ENCODE measurements at places on chromosomes 4 and X.

DNA sequence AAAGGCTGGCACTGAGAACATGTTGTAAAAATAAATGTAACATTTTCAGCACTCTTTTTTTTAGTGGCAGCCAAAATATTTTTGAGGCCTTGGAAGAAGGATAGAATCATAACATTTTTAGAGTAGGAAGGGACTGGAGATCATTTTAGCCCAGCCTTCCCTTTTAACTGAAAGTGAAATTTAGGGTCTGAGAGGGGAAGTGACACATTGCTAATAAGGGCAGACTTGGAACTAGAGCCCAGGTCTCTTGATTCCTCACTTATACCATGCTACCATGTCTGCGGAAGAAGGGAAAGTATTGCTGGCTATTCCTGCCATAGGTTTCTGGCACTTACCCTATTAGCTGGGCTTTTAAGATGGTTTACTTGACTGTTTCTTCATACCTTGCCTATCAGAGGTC lies 4.8 kb downstream of the WDR44 start:
- DNase-seq, result no peak

GRCh38 chr4:113637363-113637762 lies 124.2 kb downstream of the CAMK2D start:
- no peak for DNase-seq

- no peak for DNase-seq
Observed at GRCh38 chrX:115232933-115233496, 881 bp downstream of the LRCH2 start.

- DNase-seq, result no peak
Observed at GRCh38 chr4:7821245-7822136, 118.2 kb downstream of the AFAP1 start.

- DNase-seq, result no peak
Observed at GRCh38 chr4:74161666-74162450, 3.9 kb downstream of the MTHFD2L start.

DNA sequence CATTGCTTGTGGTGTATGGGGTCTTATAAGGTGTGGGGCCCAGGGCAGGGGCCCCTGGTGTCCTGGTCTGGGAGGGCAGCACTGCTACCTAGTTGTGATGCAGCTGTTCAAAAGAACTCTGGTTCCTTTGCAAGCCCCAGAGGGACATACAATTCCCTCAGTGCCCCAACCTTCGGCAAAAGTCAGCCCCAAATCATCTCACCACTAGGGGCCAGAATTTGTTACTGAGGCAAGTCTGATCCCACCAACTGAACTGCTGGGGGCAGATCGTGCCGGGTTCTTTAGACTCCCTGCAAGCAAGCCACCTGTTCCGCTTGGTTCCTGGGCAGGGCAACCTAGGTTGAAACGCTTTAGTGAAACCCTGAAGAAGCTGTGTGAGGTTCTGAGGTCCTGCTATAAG lies 180.1 kb upstream of the S100G start:
- no peak for DNase-seq

DNA sequence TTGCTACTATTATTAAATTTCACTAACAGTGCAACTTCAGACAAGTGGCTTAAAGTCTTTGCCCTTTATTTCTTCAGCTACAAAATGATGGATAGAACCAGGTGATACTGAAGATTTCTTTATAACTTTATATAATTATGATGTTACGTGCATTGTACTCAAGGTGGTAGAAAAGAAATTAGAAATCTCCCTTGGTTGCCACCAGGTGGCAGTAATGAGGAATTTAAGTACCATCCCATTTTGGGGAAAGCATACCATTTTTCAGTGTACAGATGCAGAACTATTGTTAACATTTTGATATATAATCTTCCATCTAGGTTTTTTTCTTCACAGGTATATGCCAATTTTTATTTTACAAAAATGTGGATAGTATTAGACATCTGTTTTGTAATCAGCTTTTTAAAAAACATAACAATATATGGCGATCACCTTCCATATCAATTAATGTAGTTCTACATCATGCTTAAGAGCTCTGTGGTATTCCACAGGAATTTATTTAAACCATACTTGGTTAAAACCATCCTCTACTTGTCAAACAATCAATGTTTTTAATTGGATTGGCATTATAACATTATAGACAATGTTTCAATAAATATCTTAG lies 37.7 kb upstream of the RAB33B start:
- no peak for DNase-seq

DNA sequence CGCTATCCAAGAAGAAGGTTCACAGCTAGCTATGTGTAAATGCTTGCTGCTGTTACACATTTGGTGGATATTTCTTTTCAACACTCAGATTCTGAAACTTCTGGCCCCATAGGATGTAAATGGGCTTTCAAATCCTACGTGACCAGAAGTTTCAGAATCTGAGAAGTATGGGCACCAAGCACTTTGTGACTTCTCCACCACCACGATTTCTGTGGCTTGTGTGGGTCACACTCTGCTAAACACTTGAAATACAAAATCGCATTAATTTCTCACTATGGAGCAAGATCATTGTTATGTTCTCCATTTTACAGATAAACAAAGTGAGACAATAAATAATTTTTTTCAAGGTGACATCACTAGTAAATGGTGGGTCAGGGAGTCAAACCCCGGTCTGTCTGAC lies 259.4 kb upstream of the JADE1 start:
- no peak for DNase-seq

DNA sequence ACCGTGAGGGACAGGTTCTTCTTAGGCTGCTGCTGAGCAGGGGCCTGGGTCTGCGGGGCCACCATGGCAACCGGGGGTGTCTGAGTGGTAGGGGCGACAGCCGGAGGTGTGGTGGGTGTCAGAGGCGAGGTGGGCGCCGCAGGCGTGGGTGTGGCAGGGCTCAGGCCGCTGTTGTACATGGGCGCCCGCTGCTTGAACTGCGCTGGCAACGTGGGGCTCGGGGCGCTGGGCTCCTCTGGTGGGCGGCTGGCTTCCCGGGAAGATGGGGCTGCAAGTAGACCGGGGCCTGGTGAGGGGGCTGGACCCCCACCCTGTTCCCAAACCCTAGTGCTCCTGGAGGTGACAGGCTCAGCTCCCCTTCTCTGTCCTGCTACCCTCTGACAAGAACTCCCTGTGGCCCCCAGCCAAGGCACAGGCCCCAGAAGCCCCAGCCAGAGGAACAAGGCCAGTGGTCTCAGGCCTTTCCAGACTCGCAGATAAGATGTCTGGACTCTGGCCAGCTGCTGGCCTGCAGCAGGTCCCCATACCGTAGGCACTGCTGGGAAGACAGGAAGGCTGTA lies 24.8 kb downstream of the NELFA start:
- no peak for DNase-seq

GRCh38 chr4:108851366-108851765 lies 88.5 kb upstream of the ETNPPL start:
- DNase-seq, result no peak

GRCh38 chr4:39976945-39977488 lies 694 bp downstream of the PDS5A start:
- peak; percentile 38 for DNase-seq

GRCh38 chr4:8026453-8026852 lies 86.8 kb upstream of the AFAP1 start:
- DNase-seq, result no peak

DNA sequence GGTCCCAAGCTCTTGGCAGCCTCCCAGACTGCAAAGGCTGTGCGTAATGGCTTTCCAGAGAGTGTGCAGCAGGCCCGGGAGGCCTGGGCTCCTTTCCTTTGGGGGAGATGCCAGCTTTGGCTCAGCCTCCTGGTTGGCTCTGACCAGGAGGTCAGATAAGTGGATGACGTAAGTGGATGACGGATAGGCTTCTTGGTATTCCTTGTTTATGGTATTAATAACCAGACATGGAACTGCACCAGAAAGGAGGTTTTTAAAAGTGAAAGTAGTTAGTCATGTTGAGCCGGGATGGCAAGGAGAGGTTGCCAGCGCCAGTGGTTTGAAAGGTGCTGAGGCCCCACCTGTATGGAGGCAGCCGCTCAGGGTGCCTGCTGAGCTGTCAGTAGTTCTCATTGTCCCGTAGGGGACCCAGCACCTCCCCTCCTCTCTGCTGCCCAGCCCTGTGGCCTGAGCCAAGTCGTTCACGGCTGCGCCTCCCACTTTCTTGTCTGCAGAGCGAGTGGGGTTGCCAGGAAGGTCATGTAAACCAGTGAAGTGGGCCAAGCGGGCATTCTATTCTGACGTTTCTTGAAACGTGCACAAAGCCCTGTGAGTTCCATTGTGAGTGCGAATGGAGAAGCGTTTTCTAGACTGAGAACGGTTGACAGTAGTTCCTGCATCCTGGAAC lies 28.7 kb upstream of the STOX2 start:
- no peak for DNase-seq

GRCh38 chrX:2478546-2479419 lies 22.0 kb downstream of the DHRSX start:
- no peak for DNase-seq

DNA sequence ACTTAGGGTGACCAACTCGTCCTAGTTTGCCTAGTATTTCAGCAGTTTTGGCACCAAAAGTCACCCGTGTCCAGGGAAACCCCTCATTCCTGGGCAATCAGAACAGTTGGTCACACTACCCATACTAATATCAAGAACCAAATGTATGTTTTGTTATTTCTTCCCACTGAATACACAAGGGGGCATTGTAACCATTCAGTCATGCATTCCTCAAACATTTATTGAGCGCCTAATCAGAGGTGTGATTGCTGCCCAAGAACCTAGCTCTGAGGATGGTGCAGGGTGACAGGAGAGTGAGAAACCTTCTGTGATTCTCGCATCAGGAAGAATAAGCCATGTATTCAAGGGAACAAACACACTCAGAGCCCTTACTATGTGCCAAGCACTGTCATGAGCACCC lies 69.8 kb upstream of the RAI2 start:
- no peak for DNase-seq

DNA sequence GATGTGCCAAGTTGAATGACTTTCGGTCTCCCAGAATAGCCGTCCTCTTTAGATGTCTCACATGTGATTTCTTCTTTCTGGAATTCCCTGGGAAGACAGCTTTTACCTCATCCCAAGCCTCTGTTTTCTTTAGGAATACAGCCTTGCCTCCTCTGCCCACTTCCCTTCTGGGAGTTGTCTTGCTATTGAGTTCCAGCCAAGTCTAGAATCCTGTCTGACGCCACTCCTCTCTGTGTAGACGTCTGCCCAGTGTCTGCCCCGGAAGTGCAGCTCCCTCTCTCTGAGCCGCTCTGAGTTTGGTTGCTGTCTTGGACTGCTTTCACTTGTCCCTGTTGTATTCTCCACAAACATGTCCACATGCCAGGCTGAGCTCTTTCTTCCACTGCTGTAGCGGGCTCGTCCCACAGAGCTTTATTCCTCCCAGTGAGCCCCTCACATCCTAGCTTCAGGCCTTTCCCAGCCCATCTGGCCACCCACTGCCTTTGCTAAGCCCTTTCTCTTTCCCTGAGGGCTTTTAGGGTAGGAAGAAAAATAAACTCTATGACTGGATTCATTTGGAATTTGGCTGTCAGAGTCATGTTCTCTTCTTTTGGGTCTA lies 9.0 kb upstream of the IGFBP7 start:
- no peak for DNase-seq

GRCh38 chr4:60847614-60848013 lies 352.5 kb upstream of the ADGRL3 start:
- no peak for DNase-seq

DNA sequence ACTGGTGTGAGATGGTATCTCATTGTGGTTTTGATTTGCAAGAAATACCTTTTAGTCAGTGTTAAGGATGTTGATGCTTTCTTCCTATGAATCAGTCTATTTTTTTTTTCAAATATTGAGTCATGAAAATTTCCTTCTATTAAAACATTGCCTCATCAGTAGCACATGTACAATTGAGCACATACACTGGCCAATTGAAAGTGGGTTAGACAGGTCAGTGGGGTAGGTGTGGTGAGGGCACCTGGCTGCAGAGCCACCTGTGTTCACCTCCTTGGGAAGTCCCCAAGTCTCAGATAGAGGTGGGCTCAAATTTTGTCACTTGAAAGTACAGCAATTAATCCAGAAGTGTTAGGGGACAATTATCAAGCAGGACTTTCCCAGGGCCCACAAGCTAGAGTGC lies 243.7 kb downstream of the SPRY1 start:
- DNase-seq, result no peak

GRCh38 chr4:188657365-188657764 lies 518.1 kb downstream of the TRIML1 start:
- DNase-seq, result no peak

DNA sequence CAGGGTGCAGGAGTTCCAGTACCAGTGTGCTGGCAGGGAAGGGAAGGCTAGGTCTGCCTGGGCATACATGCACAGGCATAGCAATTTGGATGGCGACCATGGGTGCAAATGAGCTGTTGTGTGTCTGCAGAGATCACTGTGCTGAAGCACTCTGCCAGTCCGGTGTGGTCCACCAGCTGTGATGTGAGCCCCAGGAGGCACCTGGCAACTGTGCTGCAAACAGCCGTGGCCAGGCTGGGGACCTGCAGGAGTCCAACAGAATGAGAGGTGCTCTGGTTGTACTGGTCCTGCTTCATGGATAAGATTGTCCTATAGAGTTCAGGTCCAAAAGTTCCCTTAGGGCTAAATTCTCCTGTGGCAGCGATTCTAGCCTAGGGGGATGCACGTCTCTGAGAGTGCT lies 6.1 kb downstream of the FAM47A start:
- no peak for DNase-seq

DNA sequence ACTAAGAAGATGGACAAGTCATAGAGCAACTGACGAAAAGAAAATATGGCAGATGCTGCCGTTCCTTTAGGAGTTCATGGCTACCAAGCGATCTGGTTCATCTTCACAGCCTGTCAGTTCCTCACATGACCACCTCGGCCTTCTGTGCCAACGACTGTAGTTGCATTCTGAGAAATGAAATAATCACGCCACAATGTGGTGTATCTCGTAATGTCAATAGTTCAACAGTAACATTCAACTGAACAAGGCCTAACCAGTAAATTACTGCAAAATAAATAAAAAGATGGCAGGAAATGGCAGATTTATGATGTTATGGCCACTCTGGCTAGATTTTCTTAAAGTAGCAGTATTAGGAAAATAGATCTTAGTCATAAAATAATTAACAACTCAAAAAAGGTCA lies 4.4 kb downstream of the GPRIN3 start:
- peak; percentile 54 for DNase-seq

- no peak for DNase-seq
Observed at GRCh38 chr4:39134683-39135306, 47.5 kb upstream of the WDR19 start.

GRCh38 chrX:150643271-150643670 lies 49.9 kb upstream of the MTMR1 start:
- no peak for DNase-seq

GRCh38 chrX:130716781-130717413 lies 186.1 kb downstream of the ENOX2 start:
- no peak for DNase-seq

All from CD8-positive, alpha-beta T cell (primary cell).